Pericardium fibroblast (primary cell): ENCODE measurements at places on chromosomes 13 and 19. TPM values are rescaled to one million over a fixed set of nuclear protein-coding genes. Genes with fewer than 3 reads are reported as not detected.

SHISA2 gene
- total RNA-seq, result 1.1 and 2.0 TPM in 2 replicates

SMAD9 gene
- 6.2 and 7.8 TPM in 2 replicates for total RNA-seq

NOVA2 gene
- total RNA-seq, result under 0.01 and 0.60 TPM in 2 replicates

ZNF266 gene
- 7.3 and 7.7 TPM in 2 replicates for total RNA-seq

KLC3 gene
- total RNA-seq, result not detected in 2 replicates

SHD gene
- total RNA-seq, result 0.68 TPM in 1 of 2 replicates, not detected in the other

NCAN gene
- total RNA-seq, result not detected in 2 replicates

ELAVL3 gene
- not detected in 2 replicates for total RNA-seq
